Left lung (tissue), 14 donors: ENCODE measurements at places on chromosomes 7 and 10.

- DNase-seq: no peak
Observed at GRCh38 chr10:100631192-100631591, 95.4 kb downstream of the HIF1AN start.

DNA sequence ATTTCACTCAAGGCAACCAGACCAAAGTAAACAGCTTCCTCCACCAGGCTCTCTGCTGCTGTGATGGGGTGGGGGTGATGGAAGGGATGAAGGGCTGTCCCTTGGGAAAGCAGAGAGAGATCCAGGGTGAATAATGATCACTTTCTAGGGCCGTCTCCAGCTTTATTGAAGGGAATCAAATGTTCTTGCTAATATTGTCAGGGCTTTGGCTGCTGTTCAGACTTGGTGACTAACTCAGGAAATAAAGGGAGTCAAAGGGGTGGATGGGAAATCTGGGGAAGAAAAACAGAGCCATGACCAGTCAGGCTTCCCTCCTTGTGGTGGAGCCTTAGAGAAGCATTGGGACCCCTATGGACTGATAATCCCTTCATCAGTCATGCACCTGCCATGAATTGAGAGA, 196.2 kb upstream of the AGK start:
- DNase-seq: no peak

GRCh38 chr10:119416855-119417254, 125.7 kb downstream of the RGS10 start:
- peak; percentile 68 for DNase-seq

- no peak for DNase-seq
Observed at GRCh38 chr7:70529436-70529835, 602.5 kb upstream of the GALNT17 start.

DNA sequence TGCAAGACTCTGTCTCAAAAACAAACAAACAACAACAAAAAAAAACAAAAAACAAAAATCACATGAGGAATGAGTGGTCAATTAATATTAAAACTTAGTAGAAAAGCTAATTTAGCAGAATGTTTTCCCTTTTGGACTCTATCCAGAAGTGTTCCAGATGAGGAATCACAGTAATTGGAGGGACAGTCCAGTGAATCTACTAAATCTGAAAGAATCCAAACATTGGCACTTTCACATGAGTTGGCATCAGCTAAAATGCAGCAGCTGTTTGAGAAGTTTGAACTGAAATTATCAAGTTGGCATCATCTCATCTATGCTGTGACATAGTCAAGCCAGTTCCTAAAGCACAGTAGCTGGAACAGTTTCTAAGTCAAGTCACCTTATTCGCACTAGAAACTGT, 367.8 kb downstream of the PPP1R3A start:
- DNase-seq: no peak

GRCh38 chr10:121865554-121865953, 62.3 kb downstream of the ATE1 start:
- DNase-seq: no peak

DNA sequence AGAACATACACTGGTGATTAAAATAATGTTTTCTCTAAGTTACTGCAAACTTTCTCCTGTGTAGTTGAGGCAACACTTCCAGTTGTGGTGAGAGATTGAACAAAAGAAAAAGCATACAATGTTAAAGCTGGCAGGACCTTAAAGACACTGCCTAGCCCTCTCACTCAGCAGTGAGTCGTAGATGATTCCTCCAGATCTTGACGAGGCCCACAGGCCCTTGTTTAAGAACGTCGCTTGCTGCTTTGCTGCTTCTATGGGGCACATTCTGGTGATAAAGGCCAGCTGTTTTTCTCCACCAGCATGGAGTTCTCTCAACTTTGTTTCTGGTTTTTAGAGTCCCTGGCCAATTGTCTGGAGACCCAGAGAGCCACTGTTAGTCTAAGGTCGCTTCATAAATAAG, 2.8 kb upstream of the DENND11 start:
- DNase-seq: no peak

GRCh38 chr7:303425-303824, 13.5 kb downstream of the FOXL3 start:
- DNase-seq: no peak

- no peak for DNase-seq
Observed at GRCh38 chr7:42151309-42151708, 85.7 kb downstream of the GLI3 start.

- DNase-seq: peak; percentile 80
Observed at GRCh38 chr7:76282344-76283253, 19.9 kb upstream of the HSPB1 start.

GRCh38 chr7:9453521-9453920, 1020.1 kb downstream of the NXPH1 start:
- DNase-seq: no peak

DNA sequence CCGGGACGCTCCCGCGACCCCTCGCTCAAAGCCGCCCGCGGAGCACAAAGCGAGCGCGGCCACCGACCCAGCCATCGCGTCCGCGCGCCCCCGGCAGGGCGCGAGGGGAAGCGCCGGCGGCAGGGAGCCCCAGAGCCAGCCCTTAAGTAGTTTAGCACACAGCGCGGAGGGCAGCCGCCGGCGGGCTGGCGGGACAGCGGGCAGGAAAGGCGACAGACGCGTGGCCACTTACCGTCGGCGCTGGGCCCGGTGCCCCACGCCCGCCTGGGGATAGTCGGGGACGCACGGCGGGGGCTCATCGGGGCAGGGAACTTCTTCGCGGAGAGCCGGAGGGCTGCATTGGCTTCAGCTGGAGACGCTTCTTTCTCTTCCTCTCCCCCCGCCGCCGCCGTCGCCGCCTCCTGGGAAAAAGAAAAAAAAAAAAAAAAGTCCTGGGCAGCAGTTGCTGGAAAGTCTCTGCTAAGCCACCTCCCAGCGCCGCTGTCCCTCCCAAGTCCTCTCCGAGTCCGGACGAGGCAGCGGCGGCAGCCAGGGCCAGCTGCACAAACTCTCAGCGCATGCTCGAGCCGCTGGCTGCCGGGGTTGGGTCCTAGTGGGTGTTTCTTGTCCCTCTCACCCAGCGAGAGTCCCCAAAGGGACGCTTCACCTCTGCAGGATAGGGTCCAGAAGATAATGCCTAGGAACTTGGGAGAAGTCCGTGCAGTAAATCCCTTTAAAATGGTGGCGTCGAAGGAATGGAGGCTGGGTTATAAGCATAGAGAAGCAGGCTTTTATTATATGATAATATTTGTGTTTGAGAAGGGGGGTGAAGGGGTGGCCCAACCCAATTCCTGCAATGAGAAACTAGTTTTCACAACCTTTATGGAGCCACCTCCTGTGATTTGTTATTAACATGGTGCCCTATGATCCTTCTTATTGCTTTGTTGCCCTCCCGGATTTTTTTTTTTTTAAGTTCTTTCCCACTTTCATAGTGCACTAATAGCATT, at the start of gene TSPAN12:
TSPAN12 (minus strand) TSS at position 557 of the 986 bp plus-strand sequence. CDS start 1,381 bp downstream, outside the sequence.
- peak; percentile 87 for DNase-seq

GRCh38 chr7:44539669-44540506, 1.2 kb downstream of the NPC1L1 start:
- no peak for DNase-seq

DNA sequence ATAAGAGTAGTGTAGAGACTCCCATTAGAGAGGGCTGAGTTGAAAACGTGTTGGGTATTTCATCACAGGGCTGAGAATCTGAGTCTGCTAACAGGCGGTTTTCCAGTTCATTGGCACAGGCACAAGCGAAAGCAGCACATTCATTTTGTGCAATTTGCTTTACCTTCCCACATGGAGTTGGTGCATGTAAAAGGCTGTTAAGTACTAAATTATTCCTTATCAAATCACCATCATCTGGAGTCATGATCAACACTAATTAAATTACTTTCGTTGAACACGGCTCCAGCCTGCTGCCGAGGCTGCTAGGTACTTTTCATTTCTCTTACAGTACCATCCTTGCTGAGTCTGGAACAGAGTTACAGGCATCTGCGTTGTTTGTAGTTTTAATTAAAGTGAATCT, 43.8 kb downstream of the ETV1 start:
- no peak for DNase-seq

DNA sequence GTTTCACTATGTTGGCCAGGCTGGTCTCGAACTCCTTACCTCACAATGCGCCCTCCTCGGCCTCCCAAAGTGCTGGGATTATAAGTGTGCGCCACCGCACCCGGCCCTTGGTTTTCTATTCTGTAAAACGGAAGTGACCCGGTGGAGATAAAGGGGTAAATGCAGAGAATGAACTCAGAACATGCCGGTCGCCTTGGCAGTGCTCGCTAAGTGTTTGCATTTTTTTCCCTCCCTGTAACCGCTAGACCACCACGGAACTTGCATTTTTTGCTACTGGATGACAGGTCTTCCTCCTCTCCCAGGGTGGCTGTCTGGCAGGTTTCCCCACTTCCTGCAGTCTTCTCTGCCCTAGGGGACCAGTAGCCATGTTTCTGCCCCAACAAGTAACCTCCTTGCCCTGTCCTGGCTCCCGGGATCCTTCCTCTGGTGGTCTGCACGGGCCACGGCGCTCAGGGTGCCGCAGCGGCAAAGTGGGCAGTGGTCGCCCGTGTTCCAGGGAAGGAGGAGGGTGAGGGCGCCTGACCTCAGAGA, 18.8 kb upstream of the GNA12 start:
- DNase-seq: no peak

DNA sequence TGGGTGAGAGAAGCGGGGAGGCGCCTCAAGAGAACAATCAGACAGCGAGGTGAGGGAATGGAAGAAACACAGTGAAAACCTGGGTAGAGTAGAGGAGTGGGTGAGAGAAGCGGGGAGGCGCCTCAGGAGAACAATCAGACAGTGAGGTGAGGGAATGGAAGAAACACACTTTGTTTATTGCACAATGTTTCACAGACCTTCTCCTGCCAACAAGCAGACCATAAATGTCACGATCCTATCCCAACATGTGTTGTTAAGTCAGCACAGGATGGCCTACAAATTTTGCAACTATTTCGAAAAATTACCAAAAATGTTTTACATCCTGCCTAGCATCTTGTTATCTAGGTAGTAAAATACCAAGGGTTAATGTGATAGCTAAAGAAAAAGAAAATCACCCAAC, 115.3 kb downstream of the JAZF1 start:
- no peak for DNase-seq

- DNase-seq: no peak
Observed at GRCh38 chr7:100951172-100951571, 1.8 kb downstream of the MUC3A start.

- DNase-seq: no peak
Observed at GRCh38 chr7:151710646-151711434, 166.1 kb downstream of the PRKAG2 start.

- no peak for DNase-seq
Observed at GRCh38 chr7:94045581-94045980, 41.4 kb upstream of the BET1 start.

- peak; percentile 84 for DNase-seq
Observed at GRCh38 chr7:76358011-76358480, 745 bp downstream of the YWHAG start.

- DNase-seq: no peak
Observed at GRCh38 chr10:122099562-122099961, 110.6 kb downstream of the TACC2 start.

GRCh38 chr7:92366730-92367129, 80.6 kb upstream of the GATAD1 start:
- no peak for DNase-seq

DNA sequence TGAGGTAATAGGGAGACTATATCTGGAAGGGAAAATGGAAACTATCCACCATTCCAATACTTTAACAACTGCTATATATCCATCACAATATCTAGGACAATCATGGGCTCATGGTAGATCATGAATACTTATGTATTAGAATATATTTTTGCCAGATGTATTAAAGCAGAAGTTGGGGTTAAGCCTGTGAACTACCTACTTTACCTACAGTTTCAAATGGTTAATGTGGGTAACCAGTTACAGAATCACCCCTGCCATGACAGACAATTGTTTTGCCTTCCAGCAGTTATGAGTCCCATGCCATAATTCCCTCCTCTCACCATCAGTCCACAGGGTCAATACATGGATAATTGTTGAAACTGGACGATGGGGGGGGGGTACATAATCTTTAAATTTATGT, 29.9 kb upstream of the RAPGEF5 start:
- DNase-seq: no peak

DNA sequence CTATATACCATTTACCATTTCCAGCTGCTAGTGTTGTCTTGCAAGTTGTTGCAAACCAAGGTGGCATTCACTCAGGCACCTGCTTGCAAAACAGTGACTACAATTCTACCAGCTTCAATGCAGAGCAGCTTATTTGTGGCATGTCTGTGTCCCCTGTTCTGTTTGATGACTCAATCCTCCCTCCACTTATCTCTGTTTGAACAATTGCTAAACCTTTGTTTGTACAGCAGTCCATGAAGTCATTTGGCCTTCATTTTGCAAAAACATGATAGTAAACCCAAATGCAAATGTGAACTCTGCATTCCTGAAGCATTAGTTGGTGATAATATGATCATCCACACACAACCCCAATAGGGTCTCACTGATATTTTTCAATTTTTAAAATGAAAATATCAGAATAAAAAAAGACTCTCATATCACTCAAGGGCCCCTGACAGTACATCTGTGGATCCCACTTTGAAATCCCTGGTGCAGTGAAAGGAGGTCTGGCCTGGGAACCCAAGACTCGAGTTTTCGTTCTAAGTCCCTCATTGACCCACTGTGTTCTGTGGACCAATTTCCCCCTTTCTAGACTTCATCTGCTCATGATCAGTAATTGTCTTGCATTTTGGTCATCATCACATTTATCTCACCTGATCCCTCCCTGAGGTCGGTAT, 425.4 kb downstream of the RPS24 start:
- no peak for DNase-seq

GRCh38 chr10:12455766-12456165, 106.4 kb downstream of the CAMK1D start:
- no peak for DNase-seq

- DNase-seq: no peak
Observed at GRCh38 chr7:159127691-159128642, 16.7 kb downstream of the VIPR2 start.

DNA sequence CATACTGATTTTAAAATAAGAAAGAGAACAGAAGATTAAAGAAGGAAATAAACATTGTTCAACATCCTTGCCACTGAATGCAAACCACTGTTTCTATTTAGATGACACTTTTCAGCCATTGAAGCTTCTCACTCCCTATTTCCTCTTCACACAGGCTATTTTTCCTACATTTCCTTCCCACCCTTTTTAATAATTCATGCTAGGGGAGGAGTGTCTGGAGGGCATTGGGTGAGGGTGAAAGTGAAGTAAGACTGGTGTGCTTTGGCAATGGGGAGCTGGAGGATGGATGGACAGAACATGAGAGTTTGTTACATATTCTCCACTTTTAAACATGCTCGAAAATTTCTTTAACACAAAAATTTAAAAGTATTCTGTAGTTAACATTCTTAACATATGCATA, 168.8 kb upstream of the GLI3 start:
- DNase-seq: no peak

DNA sequence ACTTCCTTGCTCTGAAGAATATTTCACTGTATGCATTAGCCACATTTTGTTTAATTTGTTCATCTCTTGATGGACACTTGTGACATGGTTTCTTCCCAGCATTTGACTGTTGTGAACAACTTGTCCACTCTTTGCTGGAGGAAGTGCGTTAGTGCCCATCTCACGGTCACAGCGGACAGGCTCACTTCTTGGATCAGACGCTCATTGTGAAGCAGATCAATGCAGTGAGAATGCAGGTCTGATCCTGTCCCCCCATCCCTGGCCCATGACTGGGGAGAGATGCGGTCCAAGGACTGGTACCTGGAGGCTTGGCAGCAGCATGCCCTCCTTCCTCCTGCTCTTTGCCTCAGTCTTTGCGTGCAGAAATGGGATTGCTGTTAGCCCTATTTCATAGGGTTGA, 41.5 kb downstream of the DOCK1 start:
- no peak for DNase-seq

GRCh38 chr10:119483001-119483400, 59.5 kb downstream of the RGS10 start:
- no peak for DNase-seq
